Stimulated activated CD8-positive, alpha-beta memory T cell treated with anti-CD3 and anti-CD28 coated beads, Interleukin-15, amount 100 ng/mL, for 24 hours (primary cell): ENCODE measurements at places on chromosomes 2 and 18.

DNA sequence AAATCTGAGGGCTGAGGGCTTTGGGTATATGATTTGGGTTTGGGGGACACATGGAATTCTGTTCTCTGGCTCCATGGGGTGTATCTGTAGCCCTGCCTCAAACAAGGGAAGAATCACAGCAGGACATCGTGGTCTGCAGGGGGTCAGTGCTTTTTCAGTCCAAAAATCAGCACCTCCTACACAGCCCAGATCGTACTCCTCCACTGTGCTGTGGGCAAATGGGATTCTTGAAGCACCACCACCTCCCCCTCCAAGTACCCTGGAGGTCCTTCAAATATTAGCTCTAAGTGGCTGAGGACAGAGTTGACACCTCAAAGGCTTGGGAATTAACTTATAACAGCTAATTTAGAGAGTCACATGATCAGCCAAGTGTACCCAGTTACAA is 41.5 kb downstream of the EPHA4 start:
- DNase-seq = no peak

GRCh38 chr2:86044614-86045013 is 61.1 kb downstream of the POLR1A start:
- no peak for DNase-seq

DNA sequence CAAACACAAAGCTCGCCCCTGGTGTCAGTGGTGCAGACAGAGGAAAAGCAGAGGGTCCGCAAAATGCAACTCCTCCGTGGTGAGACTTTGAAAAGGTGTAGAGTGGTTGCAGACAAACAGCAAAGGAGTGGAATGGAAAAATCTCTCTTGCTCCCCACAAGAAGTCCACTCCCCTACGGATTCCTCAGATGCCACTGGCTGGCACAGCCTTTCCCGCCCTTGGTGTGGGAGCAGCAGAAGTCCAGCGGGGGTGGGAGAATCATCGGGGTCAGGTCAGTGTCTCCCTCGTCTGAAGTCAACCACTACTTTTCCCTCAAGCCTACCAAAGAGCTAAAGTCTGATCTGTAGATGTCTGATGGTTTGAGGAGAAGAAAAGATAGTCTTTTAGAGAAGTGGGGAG is 22.3 kb upstream of the B3GNT7 start:
- no peak for DNase-seq

GRCh38 chr2:156327835-156328695 is 4.5 kb downstream of the NR4A2 start:
- no peak for DNase-seq

GRCh38 chr2:147623328-147623727 is 221.5 kb upstream of the ACVR2A start:
- DNase-seq = no peak

- no peak for DNase-seq
Observed at GRCh38 chr2:64318476-64318748, 135.6 kb upstream of the LGALSL start.

- no peak for DNase-seq
Observed at GRCh38 chr2:37720533-37721200, 49.2 kb upstream of the CDC42EP3 start.

GRCh38 chr2:173388795-173389194 is 34.1 kb downstream of the CDCA7 start:
- DNase-seq = no peak

- no peak for DNase-seq
Observed at GRCh38 chr2:61727746-61728145, 126.1 kb downstream of the FAM161A start.

DNA sequence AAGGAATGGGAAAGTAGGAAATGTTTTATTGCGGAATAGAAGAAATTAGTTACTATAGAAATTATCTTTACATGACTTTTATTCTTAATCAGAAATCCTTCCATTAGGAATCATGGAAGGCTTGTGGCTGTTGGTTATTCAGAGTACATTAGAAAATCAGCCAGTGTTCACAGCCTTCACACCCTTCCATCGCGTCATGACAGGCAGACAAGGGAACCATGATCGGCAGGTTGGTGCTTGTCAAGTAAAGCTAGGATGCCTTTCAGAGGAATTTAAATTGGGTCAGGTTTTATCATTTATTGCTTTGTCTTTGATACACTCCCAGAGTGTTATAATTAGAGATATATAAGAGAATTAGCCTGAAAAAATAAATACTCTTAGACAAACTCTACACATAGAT is 400.6 kb downstream of the THSD7B start:
- DNase-seq = no peak

DNA sequence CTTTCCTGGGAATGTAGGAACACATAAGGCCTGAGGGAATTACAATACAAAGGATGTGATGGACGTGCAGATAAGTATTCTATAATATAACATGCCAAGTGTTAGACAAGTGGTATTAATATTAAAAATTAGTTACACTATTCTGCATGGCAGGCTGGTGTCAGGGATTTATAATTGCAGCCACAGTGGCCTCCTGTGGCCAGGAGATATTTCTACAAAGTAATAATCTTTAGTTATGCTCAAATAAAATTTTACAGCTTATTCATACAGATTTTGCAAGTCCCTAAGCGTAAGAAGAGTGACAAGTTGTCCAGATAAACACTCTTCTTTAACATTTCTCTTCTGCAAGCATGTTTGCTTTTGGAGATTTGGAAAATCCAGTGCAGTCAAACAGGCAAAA is 90.4 kb upstream of the CBLN2 start:
- no peak for DNase-seq

GRCh38 chr2:100902817-100903405 is 83.0 kb downstream of the NPAS2 start:
- DNase-seq = no peak

DNA sequence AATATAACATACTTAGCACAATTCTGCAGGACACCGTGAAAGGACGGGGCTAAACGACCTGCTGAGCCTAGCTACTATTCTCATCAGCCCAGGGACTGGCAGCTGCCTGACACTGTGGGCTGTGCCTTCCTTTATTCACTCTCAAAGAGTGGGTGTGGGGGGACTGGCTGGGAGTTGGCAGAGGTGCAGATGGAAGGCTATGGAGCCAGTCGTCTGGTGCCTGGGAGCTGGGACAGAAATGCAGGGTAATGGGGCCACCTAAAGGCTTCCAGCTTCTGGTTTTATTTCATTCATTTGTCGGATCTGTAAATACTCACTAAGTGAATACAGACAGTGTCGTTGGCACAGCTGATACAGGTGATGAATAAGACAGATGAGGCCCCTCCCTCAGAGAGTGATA is 56.0 kb upstream of the NFU1 start:
- no peak for DNase-seq

GRCh38 chr2:172836347-172836821 is 100.7 kb downstream of the RAPGEF4 start:
- no peak for DNase-seq

GRCh38 chr2:230205034-230205433 is 14.8 kb downstream of the SP110 start:
- DNase-seq = no peak

GRCh38 chr2:23285091-23285800 is 99.7 kb upstream of the KLHL29 start:
- no peak for DNase-seq

DNA sequence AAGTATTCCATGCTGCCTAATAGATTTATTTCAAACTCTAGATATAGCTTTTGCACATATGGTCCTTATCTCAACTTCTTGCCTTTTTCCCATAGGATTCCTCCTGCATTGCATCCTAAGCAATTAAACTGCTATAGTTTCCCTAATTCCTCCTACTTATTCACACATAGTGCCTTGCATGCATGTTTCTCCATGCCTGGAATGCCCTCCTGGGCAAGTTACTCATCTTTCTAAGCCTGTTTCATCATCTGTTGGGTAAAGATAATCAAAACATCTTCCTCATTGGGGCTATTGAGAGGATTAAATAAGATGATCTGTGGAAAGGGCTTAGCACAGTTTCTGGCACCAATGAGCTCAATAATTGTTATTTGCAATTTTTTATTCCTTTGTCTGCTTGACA is 726.5 kb downstream of the SLC4A3 start:
- no peak for DNase-seq

DNA sequence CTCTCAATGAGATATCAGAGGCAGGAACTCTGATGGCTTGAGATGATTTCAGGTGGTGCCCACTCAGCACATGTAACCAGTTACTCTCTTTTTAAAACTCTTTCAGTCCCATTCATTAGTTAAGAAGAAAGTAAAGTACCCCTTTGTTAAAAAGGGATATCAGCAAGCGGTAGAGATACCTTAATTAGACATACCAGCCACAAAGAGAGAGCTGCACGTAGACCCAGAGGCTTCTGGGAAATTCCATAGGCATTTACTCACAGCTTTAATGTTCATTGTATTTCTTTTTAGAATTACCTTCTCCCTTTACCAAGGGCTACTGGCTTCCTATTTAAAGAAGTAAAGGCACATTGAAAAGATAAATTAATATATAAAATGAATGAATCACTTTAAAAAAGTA is 63.3 kb downstream of the LYPD6B start:
- no peak for DNase-seq

DNA sequence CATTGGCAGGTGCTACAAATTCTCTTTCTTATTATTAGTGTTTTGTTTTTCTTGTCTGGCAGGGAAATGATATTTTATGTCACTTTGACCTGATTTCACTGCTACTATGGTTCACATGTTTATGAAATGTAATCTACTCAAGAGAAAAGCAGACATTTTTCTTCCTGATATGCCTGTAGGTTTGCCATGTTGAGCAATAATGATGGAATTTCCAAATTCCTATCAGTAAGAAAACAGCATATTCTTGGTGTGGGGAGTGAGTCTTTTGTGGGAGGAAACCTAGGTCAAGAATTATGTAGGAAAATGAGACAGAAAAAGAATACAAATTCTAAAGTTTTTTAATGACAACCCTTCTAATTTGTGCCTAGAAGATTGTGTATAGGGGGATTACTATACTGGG is 356.4 kb downstream of the SLC4A3 start:
- no peak for DNase-seq

- no peak for DNase-seq
Observed at GRCh38 chr2:219041252-219041651, at the start of gene CFAP65. TSS of gene CFAP65 (minus strand) at chr2:219041516. CDS start at chr2:219039048, 2,468 bp downstream.

- DNase-seq = no peak
Observed at GRCh38 chr2:227846831-227847230, 24.6 kb upstream of the DAW1 start.

DNA sequence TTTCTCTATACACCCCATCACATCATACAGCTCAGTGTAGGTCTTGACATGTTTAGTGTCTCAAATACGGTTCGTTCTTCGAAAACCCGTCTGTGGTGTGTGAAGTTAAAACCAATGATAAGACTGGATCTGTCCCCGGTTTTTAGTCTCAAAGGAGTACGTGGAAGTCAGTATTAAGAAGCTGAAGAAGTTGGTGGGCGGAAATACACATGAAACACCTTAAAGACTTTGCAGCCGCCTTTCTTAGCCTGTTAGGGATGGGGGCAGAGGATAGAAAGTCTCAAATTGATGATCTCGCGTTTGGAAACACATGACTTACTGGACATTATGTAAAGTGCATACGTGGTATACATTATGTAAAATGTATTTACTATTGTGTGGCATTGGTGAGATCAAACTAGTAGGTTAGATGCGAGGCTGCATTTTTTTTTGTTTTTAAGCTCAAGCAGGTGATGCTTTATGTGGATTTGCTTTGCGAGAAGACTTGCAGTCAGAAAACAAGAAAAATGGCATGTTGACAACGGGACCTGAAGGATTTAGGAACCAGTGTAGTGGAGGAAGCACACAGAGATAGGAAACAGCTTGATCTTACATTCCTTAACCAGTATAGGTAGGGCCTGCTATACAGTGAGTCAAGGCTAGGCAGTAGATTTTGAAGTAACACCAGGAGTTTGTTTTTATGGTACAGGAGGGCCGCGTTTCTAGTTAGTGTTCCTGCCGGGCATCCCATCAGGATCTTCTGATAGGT is 1.2 kb downstream of the CNOT11 start:
- DNase-seq = no peak
